ENCODE measurements at places on chromosomes 2 and 18. TPM values are rescaled to one million over a fixed set of nuclear protein-coding genes. Genes with fewer than 3 reads are reported as not detected.

DNA sequence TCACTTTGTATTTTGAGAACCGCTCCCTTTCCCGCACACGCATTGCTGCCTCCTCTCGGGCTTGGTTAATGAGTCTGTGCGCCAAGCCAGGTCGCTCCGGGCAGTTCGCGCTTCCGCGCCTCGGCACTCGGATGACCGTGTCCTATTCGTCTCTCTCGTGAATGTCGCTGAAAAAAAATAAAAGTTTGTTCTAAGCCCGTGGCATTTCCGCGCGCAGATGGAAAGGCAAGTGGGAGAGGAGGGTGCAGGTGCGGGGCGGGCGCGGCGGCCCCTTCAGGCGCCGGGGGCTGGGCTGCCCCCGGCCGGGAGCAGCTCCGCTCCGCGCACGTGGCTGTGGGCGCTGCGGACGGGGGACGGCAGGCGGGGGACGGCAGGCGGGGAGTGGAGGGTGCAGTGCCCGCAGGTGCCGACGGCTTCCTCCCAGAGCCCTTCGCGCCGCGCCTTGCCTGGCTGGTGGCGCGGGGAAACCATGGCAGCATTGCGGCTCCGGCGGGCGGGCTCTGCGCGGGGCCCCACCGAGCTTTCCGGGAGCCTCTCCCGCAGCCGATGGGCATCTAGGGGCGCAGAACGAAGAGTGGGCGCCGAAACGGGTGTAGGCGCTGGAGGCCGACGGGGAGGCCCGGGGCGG, 159.6 kb upstream of the SIX2 start:
- no peak for DNase-seq

DNA sequence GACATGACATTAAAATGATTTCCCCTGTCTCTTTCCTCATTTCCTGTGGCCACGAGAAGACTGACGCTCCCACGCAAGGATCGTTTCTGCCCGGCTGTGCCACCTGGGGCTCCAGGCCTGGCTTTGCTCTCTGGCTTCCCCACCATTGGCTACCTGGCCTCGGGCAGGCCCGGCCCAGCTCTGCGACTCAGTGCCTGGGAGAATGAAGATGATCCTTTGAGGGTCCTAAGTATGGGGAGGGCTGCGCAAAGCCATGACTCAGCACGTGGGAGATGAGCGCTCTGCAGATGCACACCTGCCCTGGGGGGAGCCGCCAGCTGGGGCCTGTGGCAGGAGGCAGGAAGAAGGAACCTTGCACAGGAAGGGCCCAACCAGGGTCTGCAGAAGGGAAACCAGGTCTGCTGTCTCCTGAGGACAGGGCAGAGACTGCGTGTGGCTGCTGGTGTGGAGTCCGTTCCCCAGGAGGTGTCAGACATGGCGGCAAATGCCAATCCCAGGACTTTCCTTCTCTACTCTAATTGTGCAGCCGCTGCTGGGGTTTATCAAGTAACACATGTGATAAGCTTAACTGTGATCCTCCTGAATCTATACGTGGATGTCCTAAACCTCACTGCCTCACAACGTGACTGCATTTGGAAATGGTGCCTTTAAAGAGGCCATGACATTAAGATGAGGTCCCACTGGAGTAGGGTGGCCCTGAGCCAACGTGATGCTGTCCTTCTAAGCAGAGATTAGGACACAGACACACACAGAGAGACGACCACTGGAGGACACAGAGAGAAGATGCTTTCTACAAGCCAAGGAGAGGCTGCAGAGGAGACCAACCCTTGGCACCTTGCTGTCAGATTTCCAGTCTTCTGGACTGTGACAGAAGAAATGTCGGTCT, 32.9 kb downstream of the MBP start:
- no peak for DNase-seq

DNA sequence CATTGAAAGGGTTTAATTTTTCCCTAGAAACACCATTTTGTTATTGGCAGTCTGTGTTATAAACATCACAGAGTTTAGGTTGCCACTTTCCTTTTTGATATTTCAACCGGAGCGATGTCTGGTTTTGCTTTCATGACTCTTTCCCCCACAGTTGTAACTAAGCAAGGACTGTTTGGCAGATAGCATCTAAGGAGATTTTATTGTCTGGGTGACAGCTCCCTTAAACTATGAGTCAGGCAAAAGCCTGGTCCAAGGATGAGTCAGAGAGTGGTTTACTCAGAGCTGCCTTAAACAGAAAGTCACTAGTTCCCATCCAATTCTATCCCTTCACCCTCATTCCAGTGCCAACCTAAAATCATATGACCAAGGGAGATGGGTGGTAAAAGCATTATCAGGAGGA, 341.6 kb upstream of the VWC2L start:
- no peak for DNase-seq

DNA sequence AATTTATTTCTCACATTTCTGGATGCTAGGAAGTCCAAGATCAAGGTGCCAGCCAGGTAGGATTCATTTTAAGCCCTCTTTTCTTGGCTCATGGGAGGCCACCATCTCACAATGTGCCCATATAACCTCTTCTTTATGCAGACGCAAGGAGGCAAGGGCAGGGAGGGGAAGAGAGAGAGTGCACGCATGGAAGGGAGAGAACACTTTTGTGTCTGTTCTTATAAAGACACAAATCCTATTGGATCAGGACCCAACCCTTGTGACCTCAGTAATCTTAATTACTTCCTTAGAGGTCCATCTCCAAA, 32.5 kb downstream of the CMPK2 start:
- no peak for DNase-seq

The SERPINB4 gene
- total RNA-seq: not detected
